ENCODE measurements at places on chromosomes 3 and 15.

DNA sequence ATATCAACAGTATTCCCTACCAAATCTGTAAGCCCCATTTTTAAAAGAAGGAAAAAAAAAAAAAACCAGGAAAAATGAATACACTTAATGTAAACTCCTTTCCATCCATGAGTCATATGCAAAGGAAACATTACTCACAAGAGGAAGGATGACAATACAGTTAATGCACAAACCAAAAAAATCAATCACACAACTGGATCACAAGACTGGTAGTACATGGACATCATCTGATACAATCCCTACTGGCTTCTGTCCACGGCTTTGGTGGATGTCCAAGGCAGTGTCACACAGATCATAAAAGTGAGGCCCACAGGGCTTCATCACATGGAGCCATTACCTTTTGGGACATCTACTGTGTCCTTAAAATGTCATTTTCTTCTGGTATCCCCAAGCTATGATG lies 44.0 kb downstream of the SUCLG2 start:
- no peak for DNase-seq

- DNase-seq = no peak
Measured at GRCh38 chr3:43997788-43998369, 243.8 kb upstream of the TOPAZ1 start.

DNA sequence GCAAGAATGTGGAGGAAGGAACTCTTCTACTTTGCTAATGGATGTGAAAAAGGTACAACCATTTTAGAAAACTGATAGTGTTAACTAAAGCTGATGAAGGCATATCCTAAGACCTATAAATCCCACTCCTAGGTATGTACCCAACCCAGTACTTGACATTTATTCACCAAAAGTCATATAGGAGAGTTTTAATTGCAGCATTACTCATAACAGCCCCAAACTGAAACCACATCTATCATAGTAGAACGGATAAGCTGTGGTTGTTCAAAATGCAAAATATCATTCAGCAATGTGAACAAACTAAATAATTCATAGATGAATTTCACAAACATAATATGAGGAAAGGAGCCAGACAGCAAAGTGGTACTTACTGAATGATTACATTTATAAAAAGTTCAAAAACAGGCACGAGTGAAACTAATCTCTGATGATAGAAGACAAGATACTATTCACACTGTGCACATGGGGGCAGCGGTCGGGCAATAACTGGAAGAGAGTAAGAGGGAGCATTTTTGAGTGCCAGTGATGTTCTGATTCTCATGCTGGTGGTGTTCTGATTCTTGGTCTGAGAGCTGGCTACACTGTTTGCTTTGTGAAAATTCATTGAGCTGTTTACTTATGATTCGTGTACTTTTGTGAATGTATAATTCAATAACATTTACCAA lies 34.3 kb downstream of the GOLIM4 start:
- no peak for DNase-seq

DNA sequence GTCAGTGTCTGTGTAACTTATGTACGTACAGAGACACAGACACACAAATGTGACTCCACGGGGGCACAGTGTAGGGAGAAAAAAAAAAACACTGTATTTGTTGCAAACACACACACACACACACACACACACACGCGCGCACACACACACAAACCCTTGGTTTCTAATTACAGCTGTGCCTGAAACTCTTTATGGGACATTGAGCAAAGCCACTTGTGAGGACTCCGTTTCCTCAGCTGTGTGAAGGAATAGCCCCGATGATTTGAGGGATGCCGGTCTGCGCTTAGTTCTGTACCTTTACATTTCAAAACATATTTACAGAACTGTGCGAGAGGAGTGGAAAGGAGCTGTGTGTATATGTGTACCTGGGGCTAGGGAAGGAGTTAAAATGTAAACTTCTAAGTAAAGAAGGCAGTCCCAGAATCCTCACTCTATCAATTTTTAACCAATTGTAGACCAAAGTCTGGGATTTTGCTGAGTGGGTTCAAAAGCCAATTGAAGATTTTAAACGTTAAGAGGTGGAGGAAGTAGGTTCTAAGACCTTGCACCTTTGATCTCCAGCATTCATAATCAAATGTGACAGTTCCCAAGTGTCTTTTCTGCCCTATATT lies 5.3 kb upstream of the BCL6 start:
- DNase-seq = no peak

DNA sequence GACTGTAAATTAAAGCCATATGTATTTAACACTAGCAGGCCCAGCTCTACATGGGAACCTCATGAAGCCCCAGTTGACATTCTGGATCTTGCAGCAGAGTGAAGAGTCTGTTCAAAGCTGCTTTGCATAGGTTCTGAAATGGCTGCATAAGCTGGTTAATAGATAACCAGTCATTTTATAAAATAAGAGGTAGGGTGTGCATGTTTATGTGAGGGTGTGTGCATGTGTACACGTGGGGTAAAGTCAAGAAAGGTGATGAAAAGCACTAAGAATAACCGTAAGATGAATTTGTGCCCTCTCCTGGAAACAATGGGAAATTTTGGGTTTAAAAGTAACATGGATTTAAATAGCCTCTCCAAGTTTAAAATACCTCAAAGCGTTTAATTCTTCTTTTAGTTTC lies 33.0 kb downstream of the PAQR9 start:
- no peak for DNase-seq

DNA sequence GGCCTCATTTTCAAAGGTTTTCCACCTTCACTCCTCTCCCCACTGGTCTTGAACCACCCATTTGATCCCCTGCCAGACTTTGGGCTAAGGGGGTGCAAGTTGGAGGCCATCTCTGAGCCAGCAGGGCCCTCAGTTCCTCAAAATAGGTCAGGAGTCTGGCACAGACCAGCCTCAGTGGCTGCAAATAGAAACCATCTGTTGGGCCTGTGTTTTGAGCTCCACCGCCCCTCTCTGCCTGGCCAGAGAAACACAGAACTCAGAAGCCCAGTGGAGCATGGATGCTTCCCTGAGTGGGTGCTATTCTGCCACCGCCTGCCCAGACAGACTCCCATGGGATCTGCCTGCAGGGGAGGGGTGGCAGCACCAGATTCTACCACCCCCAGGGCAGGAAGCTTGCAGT lies 56.3 kb downstream of the CORO2B start:
- no peak for DNase-seq

GRCh38 chr3:43236008-43236407 lies 50.3 kb upstream of the SNRK start:
- no peak for DNase-seq

GRCh38 chr15:73515527-73515926 lies 72.6 kb downstream of the REC114 start:
- DNase-seq = no peak

GRCh38 chr3:190586631-190587011 lies 72.7 kb downstream of the IL1RAP start:
- no peak for DNase-seq

DNA sequence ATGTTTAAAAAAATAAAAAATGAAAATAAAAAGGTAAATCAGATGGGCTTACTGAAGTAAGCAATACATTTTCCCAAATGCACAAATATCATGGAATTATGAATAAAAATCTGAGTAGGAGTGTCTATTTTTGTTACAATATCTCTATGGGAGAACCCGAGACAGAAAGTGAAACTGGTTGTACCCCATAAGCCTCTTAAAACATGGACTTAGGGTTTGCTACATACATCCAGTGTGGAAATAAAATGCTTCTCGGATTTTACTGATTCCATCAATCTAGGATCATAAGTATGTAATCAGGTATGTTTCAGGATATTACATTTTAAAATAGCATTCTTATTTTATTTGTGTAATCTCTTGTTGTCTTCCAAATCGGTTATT lies 177.8 kb upstream of the CDIN1 start:
- DNase-seq = no peak

DNA sequence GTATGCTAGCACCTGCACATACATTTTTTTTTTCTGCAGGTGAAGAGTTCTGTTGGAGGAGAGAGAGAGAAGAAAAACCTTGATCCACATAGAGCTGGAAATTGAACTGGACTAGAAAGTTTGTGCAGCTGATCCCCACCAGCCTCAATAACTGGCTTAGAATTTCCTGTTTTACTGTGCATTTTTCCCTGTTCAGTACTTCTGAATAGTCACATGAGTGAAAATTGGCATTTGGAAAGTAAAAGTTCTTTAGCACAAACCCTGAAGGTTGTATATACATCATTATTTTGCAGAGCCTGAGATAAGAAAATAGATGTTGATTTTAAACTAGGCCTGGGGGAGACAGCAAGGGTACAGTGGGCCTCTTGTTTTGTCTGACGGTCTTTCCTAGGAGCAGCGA lies 42.3 kb downstream of the GHSR start:
- DNase-seq = no peak

GRCh38 chr15:47696351-47696750 lies 21.0 kb upstream of the SEMA6D start:
- no peak for DNase-seq

GRCh38 chr3:85193565-85193964 lies 234.8 kb downstream of the CADM2 start:
- DNase-seq = no peak

GRCh38 chr3:8187996-8188395 lies 313.6 kb upstream of the LMCD1 start:
- no peak for DNase-seq

DNA sequence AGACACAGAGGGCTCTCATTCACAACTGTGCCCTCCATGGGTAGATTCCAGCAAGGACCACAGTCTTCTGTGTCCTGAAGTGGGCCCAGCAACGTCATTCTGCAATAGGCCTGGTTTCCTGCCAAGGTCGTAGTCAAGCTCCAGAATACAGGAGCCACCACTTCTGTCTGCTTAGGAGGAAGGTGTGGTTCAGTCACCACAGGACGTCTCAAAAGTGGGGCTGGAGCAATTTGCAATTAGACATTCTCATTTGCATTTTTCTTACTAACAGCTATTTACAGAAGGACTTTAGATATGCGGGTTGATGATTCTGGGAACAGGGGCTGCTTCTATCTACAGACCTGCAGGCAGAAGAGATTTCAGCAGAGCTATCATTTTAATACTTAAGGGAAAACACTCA lies 58.7 kb upstream of the MYRIP start:
- no peak for DNase-seq

DNA sequence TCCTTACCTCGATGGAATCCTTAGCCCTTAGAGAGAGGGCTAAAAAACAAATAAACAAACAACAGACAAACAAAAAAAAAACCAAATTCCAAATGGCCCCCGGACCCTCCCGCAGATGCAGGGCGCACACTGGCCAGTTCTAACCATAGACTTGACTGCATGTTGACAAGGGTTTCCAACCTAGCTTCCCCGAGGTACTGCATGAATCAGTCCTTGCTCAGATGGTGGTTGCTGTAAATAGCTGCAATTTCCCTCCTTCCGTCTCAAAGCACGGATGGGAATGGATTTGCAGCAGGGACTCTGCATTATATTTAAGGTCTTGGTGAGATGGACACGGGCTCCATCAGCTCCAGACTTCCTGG lies 162.8 kb downstream of the CD47 start:
- no peak for DNase-seq

- DNase-seq = no peak
Measured at GRCh38 chr3:18512007-18512406, 86.9 kb upstream of the SATB1 start.

DNA sequence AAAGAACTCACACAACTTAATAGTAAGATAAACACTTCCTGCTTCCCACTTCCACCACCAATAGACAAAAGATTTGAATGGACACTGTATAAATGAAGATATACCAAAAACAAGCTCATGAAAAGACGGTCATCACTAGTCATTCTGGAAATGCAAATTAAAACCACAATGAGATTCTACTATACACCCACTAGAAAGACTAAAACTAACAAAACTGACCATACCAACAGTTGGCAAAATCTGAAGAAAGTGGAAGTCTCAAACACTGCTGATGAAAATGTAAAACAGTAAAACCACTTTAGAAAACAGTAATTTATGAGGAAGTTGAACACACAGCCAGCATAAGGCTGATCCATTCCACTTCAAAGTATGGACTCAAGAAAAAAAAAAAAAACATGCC lies 35.6 kb upstream of the CD96 start:
- no peak for DNase-seq

- DNase-seq = no peak
Measured at GRCh38 chr3:126414961-126415660, 20.4 kb downstream of the CFAP100 start.

DNA sequence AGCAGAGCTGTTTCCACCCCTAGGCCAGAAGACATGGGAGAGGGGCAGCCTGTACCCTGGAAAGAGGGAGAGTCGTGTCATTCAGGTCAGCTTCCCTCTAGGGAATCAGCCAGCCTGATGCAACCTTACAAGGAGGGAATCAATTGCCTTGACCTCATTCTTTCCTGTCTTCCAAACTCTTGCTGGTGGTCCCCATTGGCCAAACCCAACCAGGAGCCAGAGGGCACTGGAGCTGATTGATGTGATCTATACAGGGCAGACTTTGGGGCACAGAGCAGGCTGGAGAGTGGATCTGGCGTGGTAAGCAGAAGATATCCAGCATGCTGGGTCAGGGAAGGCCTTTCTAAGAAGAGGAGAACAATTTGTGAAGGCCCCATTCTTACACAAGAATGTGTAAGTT lies 19.1 kb upstream of the MAGEF1 start:
- no peak for DNase-seq

DNA sequence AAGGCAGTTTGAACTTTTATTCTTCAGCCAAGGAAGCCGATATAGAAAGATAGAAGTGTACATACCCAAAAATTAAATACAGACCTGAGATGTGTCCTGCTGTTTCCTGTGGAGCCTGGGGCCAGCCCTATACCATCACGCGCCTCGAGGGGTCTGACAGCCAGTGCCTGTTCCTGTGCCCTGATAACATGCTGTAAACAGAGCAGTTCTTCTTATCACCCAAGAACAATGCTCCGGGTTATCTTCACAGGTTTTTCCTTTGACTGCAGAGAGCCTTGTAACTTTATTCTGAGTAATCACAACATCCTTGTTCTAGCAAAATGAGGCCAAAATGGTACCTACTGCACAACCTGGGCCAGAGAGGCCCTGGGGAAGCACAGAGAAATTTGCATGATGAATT lies 289.7 kb upstream of the CHRM5 start:
- no peak for DNase-seq

DNA sequence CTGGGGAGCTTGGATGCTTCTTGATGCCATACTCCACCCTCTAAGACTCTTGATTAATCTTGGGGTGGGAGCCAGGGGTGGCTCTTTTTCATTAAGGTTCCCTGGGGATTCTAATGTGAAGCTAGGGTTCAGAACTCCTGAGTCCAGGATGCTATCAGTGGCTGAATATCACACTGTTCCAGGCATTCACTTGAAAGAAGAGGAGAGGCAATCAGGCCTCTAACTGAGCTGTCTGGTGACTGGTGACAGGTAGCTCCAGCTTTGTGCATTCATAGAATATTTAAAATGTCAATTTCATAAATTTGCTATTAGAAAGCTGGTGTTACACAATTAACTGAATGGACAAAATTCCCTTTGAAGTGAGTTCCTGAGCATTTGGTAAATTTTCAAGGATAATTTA lies 139.0 kb downstream of the CHDH start:
- DNase-seq = no peak
